ENCODE measurements at places on chromosomes 6 and 20. TPM values are rescaled to one million over a fixed set of nuclear protein-coding genes. Genes with fewer than 3 reads are reported as not detected.
A peak's percentile ranks its signal among the peaks of the same experiment; 100 is the strongest.

DNA sequence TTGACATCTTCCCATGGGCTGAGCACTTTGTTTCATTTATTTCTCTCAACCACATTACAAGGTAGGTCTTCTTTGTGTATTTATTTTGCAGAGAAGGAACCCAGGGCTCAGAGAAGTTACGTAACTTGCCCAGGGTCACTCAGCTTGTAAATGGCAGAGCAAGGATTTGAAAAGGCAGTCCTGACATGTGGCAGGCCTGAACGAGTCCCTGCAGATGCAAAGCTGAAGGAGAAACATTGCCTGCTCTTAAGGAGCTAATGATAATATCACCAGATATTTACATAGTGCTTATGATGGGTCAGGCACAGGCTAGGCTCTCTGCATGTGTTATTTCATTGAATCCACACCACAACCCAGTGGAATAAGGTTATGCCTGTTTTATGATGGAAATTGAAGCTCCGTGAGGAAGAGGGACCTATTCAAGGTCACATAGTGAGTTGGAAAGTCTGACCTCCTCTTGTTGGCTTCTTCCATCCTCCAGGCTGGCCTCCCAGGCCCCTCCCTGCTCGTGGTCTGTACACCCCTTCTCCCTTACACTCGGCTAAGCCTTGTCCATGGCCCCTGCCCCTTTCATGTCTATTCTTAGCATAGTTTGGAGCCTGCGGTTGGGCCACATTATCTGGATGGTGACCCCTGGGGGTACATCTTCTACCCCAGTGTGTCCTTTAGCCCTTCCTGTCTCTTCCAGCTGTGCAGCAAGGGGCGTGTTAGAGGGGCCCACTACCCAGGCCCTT is 12.5 kb downstream of the MYH7B start:
- H3K36me3 ChIP-seq: no peaks in the 10 kb centered on the region
- H3K4me1 ChIP-seq: no peaks in the 10 kb centered on the region
- DNase-seq: no peak
- H3K27ac ChIP-seq: no peak overlapping the region

DNA sequence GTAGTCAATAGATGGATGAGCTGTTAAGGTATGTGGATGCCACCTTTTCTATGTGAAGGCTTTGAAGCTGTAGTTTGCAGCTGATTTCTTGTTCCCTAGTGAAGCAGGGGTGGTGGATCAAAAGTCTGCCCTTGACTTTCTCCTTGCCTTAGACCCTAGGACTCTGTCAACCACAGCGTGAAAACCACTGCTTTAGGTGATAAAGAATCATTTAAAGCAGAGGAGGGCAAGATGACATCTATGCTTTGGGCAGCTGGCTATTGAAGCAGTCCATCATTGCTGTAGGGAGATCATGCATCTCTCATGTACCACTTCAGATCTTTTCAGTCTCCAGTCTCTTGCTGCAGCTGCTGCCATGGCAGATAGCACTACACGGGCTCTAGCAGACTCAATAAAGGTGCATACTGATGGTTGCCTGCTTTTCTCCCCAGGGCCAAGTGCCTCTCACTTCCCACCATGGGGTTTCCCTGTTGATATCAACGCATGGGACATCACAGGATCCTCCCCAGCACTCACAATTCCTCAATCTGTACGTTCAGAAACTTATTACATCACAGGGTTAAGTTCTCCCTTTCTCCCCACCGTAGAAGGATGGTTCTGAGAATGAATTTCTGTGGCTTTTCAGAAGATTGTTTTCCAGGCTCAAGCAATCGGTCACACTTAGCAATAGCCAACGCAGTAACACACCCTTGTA is 122.0 kb upstream of the STMND1 start:
- no peak overlapping the region for H3K27ac ChIP-seq
- H3K4me1 ChIP-seq: peaks cover 17% of the 10 kb centered on the region
- H3K36me3 ChIP-seq: no peaks in the 10 kb centered on the region
- no peak for DNase-seq

DNA sequence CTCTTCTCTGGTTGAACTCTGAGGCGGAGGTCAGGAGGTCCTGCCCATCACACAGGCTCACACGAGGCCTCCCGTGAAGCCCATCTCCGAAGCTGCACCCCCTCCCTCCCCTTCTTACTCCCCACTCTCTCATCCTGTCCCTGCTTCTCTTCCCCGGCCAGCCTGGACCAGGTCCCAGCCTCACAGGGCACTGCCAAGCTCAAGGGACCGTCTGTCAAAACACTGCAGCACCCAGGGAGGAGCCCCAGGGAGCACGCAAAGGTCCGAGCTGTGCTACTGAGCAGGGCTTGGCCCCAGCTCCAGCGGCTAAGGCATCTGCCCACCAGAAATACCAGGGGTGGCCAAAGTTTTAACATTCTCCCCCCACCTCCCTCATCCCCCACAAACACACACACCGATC is 70.0 kb downstream of the PSMG4 start:
- no peak for DNase-seq
- peaks cover 20% of the 10 kb centered on the region for H3K4me1 ChIP-seq
- H3K27me3 ChIP-seq: no peaks in the 10 kb centered on the region
- no peak overlapping the region for H3K27ac ChIP-seq
- H3K36me3 ChIP-seq: no peaks in the 10 kb centered on the region

DNA sequence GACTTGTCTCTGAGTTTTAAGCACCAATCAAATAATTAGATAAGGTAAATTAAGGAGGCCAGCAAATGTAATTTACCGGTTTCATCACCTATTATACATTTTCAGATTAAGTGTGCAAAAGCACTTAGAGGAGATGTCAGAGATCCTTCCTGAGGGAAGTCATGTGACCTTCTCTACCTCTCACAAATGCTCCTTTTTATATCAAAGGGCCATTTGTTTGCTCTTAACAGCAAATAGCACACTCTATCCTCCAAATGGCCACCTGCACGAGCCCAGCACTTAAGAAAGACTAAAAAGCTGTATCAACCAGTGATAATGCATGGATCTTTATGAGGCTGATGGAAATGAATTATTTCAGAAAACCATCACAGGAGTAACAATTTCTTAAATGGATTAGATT is 149.4 kb downstream of the ELOVL4 start:
- no peak for DNase-seq
- no peaks in the 10 kb centered on the region for H3K27me3 ChIP-seq
- H3K27ac ChIP-seq: no peak overlapping the region
- no peaks in the 10 kb centered on the region for H3K36me3 ChIP-seq

DNA sequence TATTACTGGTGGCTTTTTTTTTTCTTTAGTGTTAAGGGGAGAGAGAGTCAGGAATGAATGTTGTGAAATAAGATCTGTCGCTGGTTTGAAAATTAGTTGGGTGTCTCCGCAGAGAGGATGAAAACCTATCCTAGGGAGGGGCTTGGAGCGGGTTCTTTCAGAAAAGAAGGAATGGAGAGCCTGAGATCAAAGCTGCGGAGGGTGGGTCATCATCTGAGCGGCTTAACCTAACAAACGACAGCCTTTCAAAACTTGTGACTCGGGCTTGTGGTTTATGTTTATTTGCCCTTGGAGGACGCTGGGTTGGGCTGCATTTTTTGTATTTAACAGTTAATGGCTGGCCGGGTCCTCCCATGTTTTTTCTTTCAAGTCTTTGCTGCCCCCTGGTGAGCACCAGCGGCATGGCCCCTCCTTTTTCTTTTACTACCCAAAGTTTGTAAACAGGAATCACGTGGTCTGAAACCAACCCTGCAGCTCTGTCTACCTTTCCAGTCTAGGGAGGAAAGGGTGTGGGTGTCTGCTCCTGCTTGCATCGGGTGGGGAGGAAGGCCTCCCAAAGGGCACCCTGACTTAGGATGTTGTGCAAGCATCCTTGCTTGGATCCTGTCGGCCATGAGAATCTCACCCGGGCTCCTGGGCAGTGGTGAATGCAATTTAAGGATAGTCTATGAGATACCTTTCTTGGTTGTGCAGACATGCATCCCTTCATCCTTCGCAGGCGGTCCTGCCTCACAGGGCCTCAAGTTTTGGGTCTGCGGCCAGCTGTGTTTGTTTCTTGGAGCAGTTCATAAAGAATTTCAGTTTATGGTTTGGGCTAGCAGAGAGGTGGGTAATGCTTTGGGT is 2.2 kb downstream of the PIM1 start:
- H3K27ac ChIP-seq: peak overlapping the region; percentile 83
- peak; percentile 96 for DNase-seq
- H3K4me3 ChIP-seq: peak overlapping the region; percentile 86
- peaks cover 34% of the 10 kb centered on the region for H3K36me3 ChIP-seq
- H3K4me1 ChIP-seq: peaks cover 15% of the 10 kb centered on the region
- no peaks in the 10 kb centered on the region for H3K27me3 ChIP-seq

DNA sequence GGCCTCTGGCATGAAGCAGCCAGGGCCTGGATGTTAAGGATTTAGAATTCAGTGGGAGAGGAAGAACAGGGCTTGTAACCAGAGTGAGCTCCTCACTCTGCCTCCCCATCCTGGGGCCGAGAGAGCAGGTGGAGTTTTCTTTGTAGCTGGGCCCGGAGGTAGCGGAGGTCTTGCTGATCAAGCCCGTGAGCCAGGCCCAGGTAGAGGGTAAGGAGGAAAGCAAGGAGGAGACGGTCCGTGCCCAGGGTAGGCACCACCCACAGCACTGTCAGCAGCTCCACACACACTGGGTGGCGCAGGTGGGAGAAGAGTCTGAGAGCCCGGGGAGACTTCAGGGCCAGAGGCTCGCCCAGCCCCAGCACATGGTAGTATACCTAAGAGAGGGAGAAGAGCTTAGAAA is 2.1 kb upstream of the PPP1R18 start:
- DNase-seq: no peak
- H3K36me3 ChIP-seq: peaks cover 6% of the 10 kb centered on the region
- H3K4me3 ChIP-seq: peak overlapping the region; percentile 100
- H3K4me1 ChIP-seq: peaks cover 30% of the 10 kb centered on the region
- H3K27me3 ChIP-seq: no peaks in the 10 kb centered on the region

DNA sequence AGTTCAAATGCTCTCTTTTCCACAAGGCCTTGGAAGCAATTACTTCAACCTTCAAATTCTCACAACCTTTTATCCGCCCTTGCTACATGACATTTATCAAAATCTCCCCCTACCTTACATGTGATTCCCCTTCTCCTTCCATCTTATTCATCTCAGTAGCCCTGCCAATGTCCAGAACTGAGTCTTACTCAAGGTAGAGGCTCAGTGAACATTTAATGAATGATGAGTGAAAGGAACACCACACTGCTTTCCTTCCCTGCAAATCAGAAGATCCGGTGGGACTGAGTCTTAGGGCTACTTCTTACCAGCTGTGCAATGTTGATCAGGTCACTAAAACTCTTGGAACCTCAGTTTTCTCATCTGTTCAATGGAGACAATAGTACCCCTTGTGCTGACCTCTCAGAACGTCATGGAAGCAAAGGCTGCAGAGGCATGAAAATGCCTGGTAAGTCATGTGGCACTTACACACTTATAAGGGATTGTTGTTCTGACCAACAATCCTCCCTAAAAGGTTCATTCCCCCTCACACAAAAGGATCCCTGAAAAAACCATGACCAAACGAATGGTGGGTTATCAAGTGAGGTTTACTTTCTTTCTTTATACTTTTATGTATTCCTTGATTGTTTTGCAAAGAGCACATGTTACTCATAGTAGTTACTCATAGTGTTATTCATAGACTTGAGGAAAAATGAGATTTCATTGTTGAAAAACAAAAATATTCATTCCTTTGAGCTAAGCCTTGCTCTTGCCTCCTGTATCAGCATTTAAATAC is 6.5 kb downstream of the MDGA1 start:
- peaks cover 17% of the 10 kb centered on the region for H3K4me1 ChIP-seq
- peak overlapping the region; percentile 63 for H3K27ac ChIP-seq
- DNase-seq: peak; percentile 67
- no peaks in the 10 kb centered on the region for H3K36me3 ChIP-seq
- no peaks in the 10 kb centered on the region for H3K27me3 ChIP-seq

DNA sequence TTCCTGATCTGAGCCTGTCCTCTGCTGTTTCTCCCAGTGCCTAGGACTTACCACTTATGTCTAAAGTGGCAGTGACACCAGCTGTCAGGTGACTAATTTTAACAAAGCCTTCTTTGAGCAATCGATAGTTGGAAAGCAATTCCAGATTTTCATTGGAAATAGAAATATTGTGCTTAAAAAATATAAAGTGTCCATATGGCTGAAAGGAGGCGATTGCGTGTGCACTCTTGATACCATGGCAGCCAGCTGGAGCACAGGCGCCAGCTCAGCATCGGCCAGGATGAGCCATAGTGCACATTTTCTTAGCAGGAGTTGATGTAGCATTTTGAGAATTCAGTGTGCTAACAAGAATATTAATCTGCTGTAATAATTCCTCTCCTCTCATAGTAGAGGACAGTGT is 70.0 kb downstream of the LRRC1 start:
- no peak for DNase-seq
- H3K4me1 ChIP-seq: peaks cover 12% of the 10 kb centered on the region
- H3K4me3 ChIP-seq: no peak overlapping the region

GRCh38 chr6:157238346-157238745 is 85.0 kb downstream of the TMEM242 start:
- no peaks in the 10 kb centered on the region for H3K36me3 ChIP-seq
- H3K4me3 ChIP-seq: no peak overlapping the region
- peaks cover 14% of the 10 kb centered on the region for H3K4me1 ChIP-seq

- H3K36me3 ChIP-seq: no peaks in the 10 kb centered on the region
- H3K27ac ChIP-seq: no peak overlapping the region
- no peak overlapping the region for H3K4me3 ChIP-seq
- H3K4me1 ChIP-seq: no peaks in the 10 kb centered on the region
- H3K27me3 ChIP-seq: peaks cover 13% of the 10 kb centered on the region
- DNase-seq: no peak
These were observed 9.6 kb upstream of the KCNQ2 start for GRCh38 chr20:63482021-63482587.

- no peaks in the 10 kb centered on the region for H3K4me1 ChIP-seq
- no peak for DNase-seq
- no peaks in the 10 kb centered on the region for H3K27me3 ChIP-seq
- peaks cover 10% of the 10 kb centered on the region for H3K36me3 ChIP-seq
These were observed 10.5 kb downstream of the TMEM14A start for GRCh38 chr6:52681416-52681815.

DNA sequence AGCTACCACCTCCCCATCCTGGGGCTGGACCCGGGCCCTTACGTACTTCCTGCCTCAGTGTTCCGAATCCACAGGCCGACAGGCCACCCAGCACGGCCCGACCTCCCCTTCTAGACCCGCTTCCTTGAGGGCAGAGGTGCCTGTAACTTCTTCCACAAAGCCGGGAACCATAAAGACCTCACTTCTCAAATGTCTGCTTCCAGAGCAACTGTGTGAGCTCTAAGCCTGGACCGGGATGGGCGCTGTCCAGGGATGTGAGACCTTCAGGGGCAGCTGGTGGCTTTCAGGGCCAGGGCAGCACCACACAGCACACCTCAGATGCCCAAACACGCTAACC is 9.3 kb downstream of the SLC2A4RG start:
- no peak overlapping the region for H3K27ac ChIP-seq
- H3K27me3 ChIP-seq: no peaks in the 10 kb centered on the region
- H3K4me3 ChIP-seq: no peak overlapping the region
- 0 out of 2 replicates have a peak, but pooled peaks cover 1% of the 10 kb centered on the region for H3K36me3 ChIP-seq
- no peaks in the 10 kb centered on the region for H3K4me1 ChIP-seq

GLP1R gene
- not detected for total RNA-seq

DEFB124 gene
- total RNA-seq: not detected

CRIP3 gene
- not detected for total RNA-seq

NINL gene
- 10.2 TPM for total RNA-seq

VPS16 gene
- total RNA-seq: 36.2 TPM

AARS2 gene
- 14.4 TPM for total RNA-seq

TBX18 gene
- total RNA-seq: 16.2 TPM

RBPJL gene
- total RNA-seq: not detected
